ENCODE measurements at places on chromosomes 11 and 22.

DNA sequence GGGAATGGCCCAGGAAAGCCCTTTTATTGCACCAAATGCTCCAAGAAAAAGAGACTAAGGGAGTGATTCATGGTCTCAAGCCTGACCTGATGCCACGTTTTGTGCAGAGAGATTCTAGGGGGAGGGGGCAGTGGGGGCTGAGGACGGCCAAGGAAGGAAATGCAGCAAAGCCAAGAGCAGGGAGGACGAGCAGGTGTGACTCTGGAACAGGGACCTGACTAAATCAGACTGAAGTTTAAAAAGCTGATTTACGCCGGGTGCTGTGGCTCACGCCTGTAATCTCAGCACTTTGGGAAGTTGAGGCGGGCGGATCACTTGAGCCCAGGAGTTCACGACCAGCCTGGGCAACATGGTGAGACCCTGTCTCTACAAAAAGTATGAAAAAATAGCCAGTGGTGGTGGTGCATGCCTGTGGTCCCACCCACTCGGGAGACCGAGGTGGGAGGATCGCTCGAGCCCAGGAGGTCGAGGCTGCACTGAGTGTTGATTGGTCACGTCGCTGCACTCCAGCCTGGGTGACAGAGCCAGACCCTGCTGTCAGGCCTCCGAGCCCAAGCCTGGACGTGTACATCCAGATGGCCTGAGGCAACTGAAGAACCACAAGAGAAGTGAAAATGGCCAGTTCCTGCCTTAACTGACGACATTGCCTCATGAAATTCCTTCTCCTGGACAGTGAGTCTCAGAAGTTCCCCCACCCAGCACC is 10.8 kb upstream of the IFITM3 start:
- DNase-seq: no peak

- DNase-seq: no peak
These were observed 30.4 kb downstream of the BSX start for GRCh38 chr11:122951211-122951610.

GRCh38 chr11:942823-943222 is 17.2 kb downstream of the AP2A2 start:
- DNase-seq: no peak

- no peak for DNase-seq
These were observed 45.3 kb downstream of the CCDC34 start for GRCh38 chr11:27317751-27318150.

GRCh38 chr11:129620237-129621104 is 195.2 kb upstream of the TMEM45B start:
- DNase-seq: no peak
